ENCODE measurements at places on chromosomes 16 and 17.
A peak's percentile ranks its signal among the peaks of the same experiment; 100 is the strongest.

GRCh38 chr17:32627239-32627996, 140.6 kb downstream of the CDK5R1 start:
- DNase-seq = no peak

DNA sequence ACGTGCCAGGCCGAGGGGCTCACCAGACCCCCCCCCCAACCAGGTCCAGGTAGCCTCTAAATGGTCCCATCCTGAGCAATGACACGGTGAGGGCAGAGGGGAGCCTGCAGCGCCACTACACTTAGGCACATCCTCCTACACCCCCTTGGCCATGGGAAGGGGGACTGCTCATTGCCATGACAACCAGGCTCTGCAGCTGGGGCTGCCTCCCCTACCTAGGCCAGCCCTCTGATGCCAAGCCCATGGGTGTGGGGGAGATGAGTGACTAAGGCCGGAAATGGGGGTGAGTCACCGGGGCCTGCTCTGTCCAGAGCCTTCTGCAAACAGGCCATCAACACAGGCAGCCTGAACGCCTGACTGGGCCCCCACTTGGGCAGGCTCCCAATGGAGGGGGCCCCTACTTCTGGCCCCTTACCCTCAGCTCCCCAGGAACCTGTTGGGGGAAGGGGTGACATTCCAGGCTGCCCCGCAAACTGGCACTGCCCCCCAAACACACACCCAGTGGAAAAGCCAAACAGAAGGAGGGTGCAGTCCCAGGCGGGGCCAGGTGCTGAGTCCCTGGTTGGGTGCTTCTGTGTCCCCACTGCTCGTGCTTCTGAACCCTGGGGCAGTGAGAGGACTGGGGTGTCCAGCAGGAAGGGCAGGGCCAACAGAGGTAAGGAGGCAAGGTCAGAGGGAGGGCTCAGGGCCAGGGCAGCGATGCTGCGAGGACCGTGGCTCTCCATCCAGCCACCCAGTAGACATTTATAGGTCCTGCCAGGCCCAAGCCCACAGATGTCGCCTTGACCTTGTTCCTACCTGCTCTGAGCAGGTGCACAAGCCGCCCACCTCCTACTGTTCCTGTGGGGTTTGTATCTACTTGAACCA, 8.2 kb downstream of the PLCD3 start:
- peak; percentile 51 for DNase-seq

GRCh38 chr16:23013484-23013883, 135.8 kb downstream of the USP31 start:
- no peak for DNase-seq

- DNase-seq = no peak
These were observed 24.2 kb downstream of the MAP3K3 start for GRCh38 chr17:63646488-63646806.

GRCh38 chr16:3234857-3235561, at the start of gene ZNF200:
ZNF200 (minus strand) TSS chr16:3235158; CDS start chr16:3233755, 1,403 bp downstream.
- peak; percentile 80 for DNase-seq

DNA sequence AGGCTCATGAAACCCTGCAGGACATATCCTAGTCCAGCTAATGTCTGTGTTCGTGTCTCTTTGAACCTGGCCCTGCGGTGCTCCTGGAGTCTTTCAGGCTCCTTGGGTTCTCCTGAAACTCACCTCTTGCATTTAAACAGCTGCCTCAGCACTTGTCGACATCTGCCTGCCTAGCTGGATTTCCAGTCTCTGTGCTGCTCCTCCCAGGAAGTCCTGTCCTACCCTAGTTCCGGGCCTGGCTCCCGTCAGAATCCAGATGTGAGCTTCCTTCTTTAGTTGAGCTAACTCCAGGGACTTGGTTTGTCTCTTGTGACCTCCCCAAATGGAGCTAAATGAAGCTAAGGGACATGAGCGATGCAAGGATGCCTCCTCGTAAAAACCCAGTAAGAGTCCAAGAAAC, 155.2 kb upstream of the PIRT start:
- no peak for DNase-seq

DNA sequence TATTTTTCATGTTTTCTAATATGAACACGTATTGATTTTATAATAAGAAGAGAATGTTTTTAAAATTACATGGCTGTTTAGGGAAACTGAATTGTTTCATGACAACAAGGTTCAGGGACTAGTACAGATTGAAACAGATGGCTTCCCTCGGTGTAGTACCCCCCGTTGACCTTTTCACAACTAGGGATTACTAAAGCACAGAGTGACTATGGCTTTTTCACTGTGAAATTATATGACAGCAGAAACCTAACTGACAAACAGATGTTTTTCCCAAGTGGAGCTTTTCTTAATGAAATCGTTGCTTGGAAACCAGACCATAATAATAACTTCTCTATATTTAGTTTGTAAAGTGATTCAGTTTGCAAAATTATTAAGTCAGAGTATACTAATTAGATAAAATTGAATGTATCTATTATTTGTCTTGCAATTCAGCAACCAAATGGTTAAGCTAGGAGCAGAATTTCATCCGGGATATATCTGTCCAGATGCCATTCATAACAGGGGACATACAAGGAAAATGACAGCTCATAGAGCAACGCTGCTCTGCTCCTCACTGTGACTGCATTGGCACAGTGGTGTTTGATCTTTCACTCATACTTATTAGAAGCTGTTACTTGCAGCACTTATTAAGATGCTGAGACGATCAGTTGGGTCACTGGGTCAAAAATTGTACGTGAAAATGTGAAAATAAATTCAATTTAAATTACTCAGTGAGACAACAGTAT, 111.7 kb downstream of the TANGO6 start:
- no peak for DNase-seq

All from GF-D8 (cell line).